ENCODE measurements at places on chromosomes 7 and 10.

DNA sequence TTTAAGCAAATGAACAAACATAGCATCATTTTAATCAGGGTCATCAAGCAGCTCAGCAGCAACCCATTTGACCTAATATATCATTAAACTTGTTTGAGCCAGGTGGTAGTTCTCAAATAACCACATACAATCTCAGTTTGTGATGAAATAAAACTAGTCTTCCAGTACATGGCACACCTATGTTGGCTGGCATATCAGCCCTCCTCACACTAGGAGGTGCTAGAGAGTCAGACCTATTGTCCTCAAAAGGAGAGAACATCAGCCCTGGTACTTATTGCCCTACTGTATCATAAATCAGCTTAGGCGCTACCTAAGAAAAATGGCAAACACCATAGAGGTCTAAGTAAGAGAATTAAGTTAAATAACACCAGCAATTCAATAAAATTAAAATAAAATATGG is 81.7 kb downstream of the CABCOCO1 start:
- DNase-seq, result no peak

DNA sequence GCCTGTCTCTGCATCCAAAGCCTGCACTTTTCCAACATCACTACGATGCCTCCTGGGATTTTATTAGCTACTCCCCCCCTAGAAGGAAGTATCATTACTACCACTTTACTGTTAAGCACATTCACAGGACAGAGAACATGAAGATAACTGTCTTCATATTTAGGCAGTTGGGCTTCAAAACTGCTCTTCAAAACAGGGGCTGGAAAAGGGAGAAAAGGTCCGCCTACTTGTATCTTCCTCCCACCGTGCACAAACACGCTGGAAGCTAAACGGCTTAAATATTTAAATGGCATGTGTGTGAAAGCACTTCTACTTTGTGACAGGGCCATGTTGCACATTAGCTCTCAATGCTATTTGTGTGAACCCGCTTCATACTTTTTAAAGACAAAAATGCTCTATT is 999 bp downstream of the ITIH5 start:
- no peak for DNase-seq

GRCh38 chr10:1474376-1475097 is 262.8 kb downstream of the ADARB2 start:
- DNase-seq, result no peak

DNA sequence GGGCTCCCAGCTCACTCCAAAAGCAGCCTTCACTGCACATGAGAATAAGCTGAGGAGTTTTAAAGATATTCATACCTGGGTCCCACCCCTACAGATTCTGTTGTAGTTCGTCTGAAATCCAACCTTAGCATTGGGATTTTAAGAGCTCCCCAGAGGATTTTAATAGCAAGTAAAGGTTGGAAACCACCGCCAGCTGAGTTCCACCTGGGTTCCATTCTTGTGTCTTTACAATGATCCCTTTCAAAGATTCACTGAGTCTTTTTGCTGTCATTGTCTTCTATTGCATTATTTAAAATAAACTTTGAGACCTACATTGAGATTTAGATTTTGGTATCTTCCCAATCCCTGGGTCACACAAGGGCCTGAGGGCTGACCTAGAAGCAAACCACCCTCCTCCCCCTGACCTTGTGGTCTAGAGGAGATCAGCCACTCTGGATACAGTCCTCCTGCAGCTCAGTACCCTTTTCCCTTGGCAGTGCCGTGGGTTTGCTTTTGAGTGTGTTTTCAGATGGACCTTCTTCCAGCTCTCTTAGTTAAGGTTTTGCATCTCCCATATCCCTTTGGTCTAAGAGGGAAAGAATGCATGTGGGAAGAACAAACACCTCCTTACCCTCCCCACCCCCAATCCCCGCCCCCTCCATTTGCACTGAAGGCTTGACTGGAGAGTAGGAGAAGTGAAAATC is 22.6 kb upstream of the SIRT1 start:
- DNase-seq, result no peak

DNA sequence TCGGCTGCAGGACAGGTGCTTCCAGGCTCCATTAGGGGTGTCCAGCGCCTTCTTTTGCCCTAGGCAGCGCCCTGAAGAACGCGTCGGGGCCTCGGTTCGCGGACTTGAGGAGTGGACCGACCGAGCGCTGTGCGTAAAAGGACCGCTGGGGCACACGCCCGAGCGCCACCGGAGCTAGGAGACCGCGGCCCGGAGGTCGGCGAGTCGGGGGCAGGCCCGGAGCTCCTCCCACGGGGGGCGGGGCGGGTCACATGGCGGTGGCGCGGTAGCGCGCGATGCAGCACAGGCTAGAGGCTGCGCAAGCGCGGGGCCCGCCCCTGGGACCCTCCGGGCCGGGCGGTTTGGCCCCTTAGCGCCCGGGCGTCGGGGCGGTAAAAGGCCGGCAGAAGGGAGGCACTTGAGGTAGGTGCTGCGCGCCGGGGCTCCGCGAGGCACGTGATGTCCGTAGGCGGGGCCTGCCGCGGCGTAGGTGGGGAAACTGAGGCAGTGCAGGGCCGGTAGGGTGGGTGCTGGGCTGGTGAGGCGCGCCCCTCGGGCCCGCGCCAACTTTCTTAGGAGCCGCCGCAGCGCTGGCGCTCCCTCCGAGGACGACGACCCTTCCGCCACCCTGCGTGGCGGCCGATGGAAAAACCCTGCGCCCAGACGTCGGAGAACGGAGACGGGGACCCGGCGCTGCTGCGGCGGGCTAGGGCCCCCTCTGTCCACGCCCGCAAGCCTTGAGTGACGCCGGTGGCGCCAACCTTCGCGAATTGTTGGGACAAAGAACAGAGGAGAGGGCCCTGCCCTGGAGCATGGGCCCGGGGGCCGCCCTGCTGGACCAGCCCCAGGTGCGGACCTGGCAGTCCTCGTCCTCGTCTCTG is at the start of gene PRXL2A:
Gene PRXL2A, plus strand, starts transcription at position 310 of the 860 bp plus-strand sequence. CDS start 11,917 bp downstream, outside the sequence.
- peak; percentile 83 for DNase-seq

GRCh38 chr10:21888959-21889358 is 114.6 kb downstream of the DNAJC1 start:
- DNase-seq, result no peak

GRCh38 chr10:63217120-63217605 is 84.0 kb downstream of the NRBF2 start:
- peak; percentile 23 for DNase-seq
